ENCODE measurements at places on chromosomes 5 and 9. TPM values are rescaled to one million over a fixed set of nuclear protein-coding genes. Genes with fewer than 3 reads are reported as not detected.
A peak's percentile ranks its signal among the peaks of the same experiment; 100 is the strongest.

The PLEKHG4B gene
- total RNA-seq = 51.4 TPM

- H3K4me3 ChIP-seq = no peak overlapping the region
- peaks cover 6% of the 10 kb centered on the region for H3K27me3 ChIP-seq
- H3K27ac ChIP-seq = no peak overlapping the region
Observed at GRCh38 chr5:65172486-65173129, 309.1 kb downstream of the ADAMTS6 start.

DNA sequence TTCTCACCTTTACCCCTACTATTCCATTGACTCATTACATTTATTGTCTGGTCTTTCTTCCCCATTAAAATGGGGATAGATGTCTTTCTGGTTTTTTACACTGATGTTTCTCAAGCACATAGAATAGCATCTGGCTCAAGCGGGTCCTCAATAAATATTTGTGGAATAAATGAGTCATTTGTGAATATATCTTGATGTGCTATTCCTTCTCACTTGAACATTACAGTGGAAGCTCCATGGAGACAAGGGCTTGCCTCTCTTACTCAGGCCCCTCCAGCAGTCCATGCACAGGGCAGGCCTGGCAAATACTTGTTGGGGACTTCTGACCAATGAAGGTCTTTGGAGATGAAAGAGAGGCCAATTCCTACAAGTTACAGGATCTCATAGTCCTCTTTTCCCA, 151.7 kb upstream of the TAS2R1 start:
- H3K27me3 ChIP-seq = no peaks in the 10 kb centered on the region
- no peak overlapping the region for H3K4me3 ChIP-seq
- peaks cover 6% of the 10 kb centered on the region for H3K36me3 ChIP-seq
- H3K27ac ChIP-seq = no peak overlapping the region

GRCh38 chr5:145768863-145769262, 66.3 kb downstream of the PRELID2 start:
- no peak for DNase-seq
- H3K4me1 ChIP-seq = peaks cover 5% of the 10 kb centered on the region
- peaks cover 16% of the 10 kb centered on the region for H3K36me3 ChIP-seq
- no peak overlapping the region for H3K27ac ChIP-seq
- H3K27me3 ChIP-seq = no peaks in the 10 kb centered on the region
- no peak overlapping the region for H3K4me3 ChIP-seq

GRCh38 chr5:98769210-98769958, 4.1 kb upstream of the RGMB start:
- H3K27ac ChIP-seq = peak overlapping the region; percentile 72
- peaks cover under 1% of the 10 kb centered on the region for H3K36me3 ChIP-seq
- H3K4me1 ChIP-seq = peaks cover 44% of the 10 kb centered on the region
- H3K4me3 ChIP-seq = peak overlapping the region; percentile 94
- peaks cover 9% of the 10 kb centered on the region for H3K27me3 ChIP-seq

- DNase-seq = no peak
- peaks cover 23% of the 10 kb centered on the region for H3K36me3 ChIP-seq
- H3K27me3 ChIP-seq = no peaks in the 10 kb centered on the region
Observed at GRCh38 chr5:76590027-76590426, 33.2 kb downstream of the F2RL2 start.

DNA sequence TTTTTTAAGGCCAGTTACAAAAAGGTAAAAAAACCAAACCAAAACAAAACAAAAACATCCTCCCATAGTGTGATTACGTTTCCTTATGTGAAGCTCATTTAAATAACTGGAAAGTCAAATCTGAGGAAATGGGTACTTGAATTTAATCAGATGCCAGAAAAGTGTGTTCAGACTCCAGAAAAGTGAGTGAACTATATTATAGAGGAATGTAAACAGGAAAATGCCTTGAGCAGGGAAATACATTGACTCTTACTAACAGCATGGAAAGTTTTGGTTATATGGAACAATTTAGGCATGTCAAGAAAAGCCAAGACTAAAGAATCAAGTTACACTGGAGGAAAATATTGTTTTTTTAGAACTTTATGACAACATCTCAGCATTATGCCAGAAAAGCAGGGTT, 37.8 kb upstream of the RNF20 start:
- no peaks in the 10 kb centered on the region for H3K27me3 ChIP-seq
- peaks cover 5% of the 10 kb centered on the region for H3K4me1 ChIP-seq
- peak overlapping the region; percentile 51 for H3K27ac ChIP-seq
- no peak overlapping the region for H3K4me3 ChIP-seq

Measured in WTC11 (cell line).